ENCODE measurements at places on chromosomes 3 and 15.

DNA sequence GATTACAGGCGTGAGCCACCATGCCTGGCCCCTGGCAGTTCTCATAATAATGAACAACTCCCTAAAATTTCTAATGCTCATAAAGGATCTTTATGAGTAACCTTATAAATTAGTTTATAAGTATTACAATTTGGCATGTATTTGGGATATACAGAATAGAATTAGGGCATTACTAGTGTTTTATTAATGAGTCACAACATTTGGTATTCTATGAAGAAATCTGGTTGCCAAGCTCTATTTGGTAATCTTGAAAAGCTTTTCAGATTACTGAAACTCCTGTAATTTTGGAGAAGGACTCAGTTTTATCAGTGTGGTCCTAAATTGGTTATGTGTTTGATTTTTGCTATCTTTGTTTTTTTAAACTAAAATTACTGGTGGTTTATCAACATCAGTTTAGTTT, 45.8 kb downstream of the TM6SF1 start:
- DNase-seq: no peak

DNA sequence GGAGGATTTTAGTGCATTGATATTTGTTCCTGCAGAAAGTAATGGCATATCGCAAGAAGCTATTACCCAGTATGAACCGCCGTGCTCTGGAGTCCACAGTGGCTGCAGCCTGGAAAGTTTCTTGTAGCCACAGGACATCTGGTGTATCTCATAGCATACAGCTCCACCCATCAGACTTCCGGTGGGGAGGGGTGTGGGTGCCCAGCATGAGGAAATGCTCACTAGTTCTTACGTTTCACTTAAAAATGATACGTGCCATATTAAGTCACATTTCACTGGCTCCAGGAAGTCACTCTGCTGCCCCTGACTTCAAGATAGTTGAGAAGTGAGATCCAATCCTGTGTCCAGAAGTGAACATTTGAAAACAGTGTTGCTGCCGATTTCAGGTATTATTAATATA, 990.4 kb downstream of the GBE1 start:
- DNase-seq: no peak

GRCh38 chr3:168964736-168965135, 698.8 kb downstream of the MECOM start:
- no peak for DNase-seq

GRCh38 chr15:91209318-91209717, 109.3 kb downstream of the SV2B start:
- no peak for DNase-seq

DNA sequence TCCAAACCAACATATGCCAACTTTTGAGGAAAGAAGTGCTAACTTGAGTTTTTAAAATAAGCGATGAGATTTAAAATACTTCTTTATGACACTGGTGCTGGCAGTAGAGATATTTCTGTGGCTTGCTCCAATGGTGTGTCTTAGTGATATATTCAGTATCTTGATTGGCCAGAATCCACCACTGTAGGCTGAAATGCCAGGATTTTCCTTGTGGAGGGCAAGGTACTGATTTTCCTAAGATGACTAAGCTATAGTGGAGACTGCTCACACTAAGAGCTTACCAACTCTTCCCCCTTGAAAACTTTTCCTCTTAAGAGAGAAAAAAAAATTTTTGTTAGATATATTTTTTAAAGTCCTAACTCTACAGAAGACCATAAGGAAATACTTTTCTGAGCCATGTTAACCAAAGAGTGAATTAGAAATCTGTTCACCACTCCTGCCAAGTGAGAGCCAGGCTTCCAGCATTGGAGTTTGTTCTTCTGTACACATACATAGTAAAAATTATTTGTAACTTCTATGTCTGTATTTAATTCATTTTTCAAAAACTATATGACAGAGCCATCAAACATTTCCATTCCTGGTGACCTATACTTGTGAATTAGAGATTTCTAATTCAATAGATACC, 109.1 kb downstream of the PPP2R3A start:
- DNase-seq: no peak

DNA sequence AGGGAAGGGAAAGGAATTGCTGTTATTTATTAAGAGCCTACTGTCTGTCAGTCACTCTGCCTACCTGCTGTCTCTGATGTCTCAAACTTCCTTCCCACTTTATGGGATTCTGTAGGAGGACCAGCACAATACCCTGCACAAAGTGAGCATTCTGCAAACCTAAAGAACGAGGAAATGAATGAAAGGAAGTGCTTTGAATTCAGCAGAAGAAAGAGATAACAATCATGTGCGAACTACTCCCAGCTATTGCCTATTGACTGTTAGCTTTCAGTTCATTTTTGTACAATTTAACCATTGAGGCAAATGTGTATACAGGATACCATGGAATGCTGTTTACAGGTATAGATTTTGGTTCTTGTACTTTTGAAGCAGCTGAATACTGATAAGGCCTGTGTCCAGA, 66.8 kb downstream of the CMSS1 start:
- DNase-seq: no peak

GRCh38 chr3:2268779-2269178, 170.1 kb downstream of the CNTN4 start:
- DNase-seq: no peak

- no peak for DNase-seq
Observed at GRCh38 chr3:54714035-54714434, 213.8 kb downstream of the LRTM1 start.

GRCh38 chr3:183958775-183959174, 58.9 kb downstream of the ABCC5 start:
- DNase-seq: no peak

DNA sequence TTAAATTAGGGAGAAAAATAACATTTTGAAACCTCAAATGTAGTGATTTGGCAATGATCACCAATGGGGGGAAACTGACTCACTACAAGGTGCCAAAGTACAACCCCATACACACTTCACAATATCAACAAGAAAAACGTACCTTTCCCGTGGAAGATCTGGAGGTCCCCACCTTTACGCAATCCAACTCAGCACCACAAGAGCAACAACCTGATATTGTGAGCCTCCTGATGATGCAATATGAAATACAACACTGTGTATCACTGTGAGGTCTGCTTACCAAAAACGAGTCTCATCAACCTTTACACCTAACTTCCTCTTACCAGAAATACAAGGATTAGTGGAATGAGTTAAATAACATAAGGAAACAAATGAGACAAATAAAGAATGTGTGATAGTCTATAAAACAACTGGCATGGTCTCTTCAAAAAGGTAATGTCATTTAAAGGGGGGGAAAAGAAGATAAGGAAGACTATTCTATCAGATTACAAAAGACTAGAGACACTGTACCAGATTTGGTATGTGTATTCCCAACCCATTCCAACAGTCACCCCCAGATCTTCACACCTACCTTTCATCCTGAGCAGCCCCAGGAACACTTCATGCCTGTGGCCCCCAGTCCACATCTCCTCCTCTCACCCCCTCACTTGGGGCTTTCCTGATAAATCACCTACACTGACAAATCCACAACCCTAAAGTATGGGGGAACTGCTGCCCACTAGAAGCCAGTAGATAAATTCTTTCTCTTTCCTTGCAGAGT, 27.7 kb downstream of the DLG1 start:
- DNase-seq: no peak

- no peak for DNase-seq
Observed at GRCh38 chr15:60651734-60652141, 172.8 kb upstream of the ICE2 start.

DNA sequence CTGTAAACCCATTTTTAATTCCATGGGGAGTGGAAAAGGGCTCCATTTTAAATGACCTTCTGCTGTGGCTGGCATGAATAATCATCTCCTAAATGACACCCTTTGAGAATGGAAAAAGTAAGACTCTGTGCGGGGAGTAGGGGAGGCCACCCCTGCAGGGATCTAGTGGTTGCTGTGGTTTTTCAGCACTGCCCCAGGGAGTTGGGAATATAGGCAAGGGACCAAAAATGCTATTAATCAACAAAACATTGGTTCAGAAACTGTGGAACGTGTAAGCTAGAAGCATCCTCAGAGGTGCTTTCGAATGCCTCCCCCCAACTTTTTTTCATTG, 30.1 kb upstream of the ADAMTS7 start:
- DNase-seq: no peak

DNA sequence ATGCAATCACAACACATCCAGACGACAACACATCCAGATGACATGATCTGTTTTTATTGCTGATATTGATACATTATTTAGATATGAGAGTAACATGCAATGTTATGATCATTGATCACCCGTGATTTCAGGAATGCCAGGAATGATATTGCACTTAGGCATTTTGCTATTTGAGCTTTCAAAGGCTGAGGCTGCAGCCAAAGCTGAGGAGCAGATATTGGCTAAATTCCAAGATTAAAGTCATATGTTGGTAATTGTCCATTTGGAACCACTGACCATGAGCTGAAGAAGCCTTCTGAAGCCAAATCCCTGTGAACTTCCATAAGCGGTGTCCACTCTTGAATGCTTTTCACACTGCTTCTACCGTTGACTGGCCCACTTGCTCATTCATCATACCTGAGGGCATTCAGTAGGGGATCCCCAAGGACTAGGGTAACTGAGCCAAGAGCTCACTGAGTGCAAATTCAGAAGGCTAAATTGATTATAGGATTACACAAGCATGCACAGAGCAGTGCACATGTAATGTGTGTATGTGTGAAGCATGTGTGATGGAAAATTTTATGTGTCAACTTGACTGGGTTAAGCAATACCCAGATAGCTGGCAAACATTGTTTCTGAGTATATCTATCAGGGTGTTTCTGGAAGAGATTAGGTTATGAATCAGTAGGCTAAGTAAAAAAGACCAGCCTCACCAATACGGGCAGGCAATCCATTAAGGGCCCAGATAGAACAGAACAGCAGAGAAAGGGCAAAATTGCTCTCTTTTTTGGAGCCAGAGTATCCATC, 92.1 kb upstream of the PLAAT1 start:
- no peak for DNase-seq

- DNase-seq: no peak
Observed at GRCh38 chr15:65829130-65829764, 37.2 kb upstream of the DENND4A start.

- no peak for DNase-seq
Observed at GRCh38 chr15:40764629-40765103, 798 bp downstream of the GCHFR start.

DNA sequence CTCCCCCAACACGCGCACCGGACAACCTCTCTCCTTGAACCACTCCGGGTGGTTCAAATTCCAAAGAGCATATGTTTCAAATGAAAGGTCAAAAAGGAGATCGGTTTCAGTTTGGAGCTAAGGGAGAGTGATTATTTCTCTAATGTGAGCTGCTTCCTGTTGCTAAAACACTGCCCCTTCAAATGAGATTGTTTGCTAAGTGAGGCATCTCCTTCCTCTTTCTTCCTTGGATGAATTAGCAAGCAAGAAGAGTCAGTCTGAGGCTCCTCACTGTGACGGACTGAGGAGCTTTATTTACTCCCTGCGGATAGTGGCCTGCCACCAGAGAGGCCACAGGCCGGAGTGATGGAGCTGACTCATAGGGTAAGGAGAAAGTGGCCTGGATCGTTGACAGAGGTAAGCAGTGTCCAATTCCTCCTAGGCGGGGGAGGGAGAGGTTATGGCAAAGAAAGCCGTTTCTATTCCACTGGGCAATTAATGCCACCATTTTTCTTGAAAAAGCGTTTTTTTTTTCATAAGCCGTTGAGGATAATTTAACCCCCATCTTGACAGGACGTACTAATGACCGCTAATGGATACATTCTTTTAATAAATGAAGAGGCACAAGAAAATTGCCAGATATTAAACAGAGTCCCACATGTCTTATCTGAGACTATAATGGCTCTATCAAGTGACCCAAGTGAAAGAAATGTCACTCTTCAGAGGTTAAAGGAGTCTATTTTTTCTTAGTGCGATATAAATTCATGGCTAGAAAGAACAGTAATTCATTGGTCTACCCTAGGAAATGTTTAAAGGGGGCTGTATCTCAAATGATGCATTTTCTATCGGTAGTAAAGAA, 167.0 kb upstream of the ANKRD28 start:
- DNase-seq: no peak

Measured in globus pallidus (tissue), 1 donor.